Activated T-helper 9 cell treated with anti-CD3 and anti-CD28 coated beads, Interleukin-2, amount 50 U/mL, for 16 hours (primary cell): ENCODE measurements at places on chromosomes 4 and X.

GRCh38 chr4:78768452-78769180 lies 7.5 kb upstream of the BMP2K start:
- DNase-seq = no peak

- no peak for DNase-seq
Measured at GRCh38 chr4:7183161-7183560, 9.2 kb upstream of the SORCS2 start.

- no peak for DNase-seq
Measured at GRCh38 chr4:184344899-184345572, 127.4 kb upstream of the ENPP6 start.

GRCh38 chr4:98262431-98262830 lies 1.2 kb downstream of the RAP1GDS1 start:
- no peak for DNase-seq

DNA sequence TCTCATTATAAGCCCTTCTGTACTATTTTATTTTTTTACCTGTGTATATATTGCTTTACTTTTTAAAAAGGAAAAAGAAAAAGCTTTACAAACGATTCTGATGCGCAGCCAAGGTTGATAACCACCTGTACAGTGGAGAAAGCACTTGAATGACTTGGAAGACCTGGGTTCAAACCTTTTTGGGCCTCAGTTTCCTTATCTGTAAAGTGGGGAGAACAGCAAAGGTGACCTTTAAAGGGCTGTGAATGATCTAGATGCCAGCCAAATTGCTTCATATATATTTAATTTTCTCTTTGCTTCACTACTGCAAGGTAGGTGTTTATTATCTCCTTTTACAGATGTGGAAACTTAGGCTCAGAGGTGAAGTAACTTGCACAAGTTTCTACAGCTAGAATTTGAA lies 45.0 kb downstream of the SMC1A start:
- DNase-seq = no peak

DNA sequence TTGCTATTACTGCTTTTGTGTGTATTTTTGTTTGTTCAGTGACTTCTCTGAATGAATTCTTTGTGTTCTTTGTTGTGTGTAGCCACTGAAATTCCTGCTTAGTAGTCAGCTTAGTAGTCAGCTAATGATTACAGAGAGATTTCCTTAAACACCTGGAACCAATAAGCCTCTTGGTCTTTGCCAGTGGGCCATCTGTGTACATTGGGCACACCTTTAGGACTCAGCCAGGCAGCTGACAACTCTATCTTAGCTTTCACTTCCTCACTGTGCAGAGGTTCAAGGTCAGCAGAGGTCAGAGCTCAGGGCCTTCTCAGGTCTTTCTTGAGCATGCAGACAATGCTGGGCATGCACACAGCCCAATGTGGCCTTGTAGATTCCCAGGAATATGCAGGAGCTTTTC lies 59.3 kb downstream of the RWDD4 start:
- no peak for DNase-seq

- no peak for DNase-seq
Measured at GRCh38 chrX:78123190-78123589, 16.3 kb downstream of the TAF9B start.

DNA sequence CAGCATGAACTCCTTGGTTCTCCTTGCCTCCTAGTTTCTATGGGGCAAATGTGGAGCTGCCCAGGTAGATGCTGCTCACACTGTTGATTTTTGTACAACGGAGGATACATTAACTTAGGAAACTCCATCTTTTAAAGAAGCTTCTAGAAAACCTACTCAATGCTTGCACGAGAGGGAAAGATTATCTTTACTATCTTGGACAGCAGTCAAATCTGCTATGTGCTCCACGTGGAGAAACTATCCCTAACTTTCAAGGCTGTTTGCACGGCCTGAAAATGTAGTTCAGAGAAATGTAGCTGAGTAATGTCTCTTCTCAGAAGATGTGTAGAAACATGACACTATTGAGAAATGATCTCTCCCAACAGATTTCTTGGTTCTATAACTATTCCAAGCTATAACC lies 1530.9 kb upstream of the PABPC4L start:
- DNase-seq = no peak

DNA sequence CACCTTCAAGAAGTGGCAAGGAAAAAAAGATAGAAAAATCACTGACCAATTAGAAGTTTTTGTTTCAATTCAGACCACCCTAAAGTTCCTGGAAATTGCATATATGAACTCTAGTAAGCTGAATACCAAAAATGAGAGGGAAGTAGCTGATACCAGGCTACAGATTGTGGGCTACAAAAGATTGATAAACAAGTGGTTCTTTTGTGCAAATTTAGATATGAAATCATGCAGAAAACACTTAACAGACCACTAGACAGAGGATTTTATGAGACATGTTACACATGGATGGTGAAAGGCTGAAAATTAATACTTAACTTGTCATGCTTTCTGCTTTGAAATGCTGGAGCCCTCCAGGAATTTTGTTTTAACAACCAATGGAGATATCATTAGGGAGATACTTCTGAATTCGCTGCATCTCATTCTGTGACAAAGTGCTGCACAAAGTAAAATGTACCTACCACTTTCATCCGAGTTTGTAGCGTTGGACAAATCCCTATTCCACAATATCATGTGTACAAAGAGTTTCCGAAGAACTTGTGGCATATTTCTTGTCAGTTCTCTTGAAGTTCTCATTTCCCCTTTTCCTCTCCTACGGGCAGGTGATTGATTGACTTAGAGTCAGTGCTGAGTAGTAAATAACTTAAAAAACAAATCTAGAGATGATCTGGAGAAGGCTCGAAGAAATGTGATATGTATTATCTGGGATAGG lies 235.0 kb downstream of the PALLD start:
- no peak for DNase-seq

- no peak for DNase-seq
Measured at GRCh38 chr4:173538148-173538908, 8.3 kb upstream of the HAND2 start.

DNA sequence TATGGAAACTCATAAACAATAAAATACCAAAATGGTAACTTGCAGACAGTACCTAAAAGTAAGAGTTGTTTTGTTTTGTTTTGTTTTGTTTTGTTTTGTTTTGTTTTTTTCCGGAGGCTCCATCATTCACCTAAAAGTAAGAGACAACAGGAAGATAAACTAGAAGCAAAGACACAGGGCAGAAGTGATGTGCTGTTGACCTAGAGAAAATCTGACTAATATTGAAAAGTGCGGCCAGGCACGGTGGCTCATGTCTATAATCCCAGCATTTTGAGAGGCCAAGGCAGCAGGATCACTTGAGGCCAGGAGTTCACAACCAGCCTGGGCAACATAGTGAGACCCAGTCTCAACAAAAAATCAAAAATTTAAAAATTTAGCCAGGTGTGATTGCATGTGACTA lies 5.6 kb upstream of the CENPC start:
- no peak for DNase-seq

DNA sequence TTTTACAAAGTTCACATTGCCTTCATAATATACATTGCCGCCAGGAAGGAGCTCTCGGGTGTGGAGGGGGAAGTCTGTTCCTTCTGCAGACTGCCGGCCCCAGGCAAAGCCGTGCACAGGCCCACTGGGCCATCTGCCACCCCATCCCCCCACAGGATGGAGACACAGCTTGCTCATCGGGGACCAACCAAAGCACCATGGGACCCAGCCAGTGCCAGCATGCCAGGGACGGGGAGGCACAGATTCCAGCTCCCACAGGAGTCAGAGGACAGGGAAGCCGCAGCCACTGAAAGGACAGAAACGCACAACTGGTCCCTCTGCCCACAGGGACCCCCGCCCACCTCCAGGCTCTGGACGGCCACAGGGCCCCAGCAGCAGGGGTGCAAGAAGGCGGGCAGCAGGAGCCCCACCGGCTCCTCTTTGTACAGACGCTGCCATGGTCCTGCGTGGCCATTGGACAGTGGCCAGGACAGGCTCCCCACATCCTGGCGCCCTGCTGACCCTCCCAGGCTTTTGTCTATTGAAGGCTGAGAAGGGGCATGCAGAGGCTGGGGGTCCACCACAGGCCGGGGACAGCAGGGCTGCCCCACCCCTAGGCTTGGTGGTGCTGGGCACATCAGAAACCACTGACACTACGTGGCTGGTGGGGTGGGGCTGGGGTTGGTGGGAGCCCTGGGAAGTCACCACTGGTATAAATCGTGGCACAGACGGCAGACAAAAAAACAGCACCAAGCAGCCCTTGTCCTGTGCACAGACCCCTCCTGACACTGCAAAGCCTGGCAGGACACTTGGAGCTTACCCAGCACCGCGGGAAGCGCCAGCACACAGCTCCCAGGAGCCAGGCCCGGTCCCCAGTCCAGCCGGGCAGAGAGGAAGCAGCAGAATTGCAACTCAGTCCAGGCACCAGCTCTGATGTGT lies 89.0 kb downstream of the FAM53A start:
- DNase-seq = no peak

- no peak for DNase-seq
Measured at GRCh38 chr4:83267121-83267829, 17.3 kb downstream of the COQ2 start.

GRCh38 chr4:93802045-93802444 lies 26.5 kb upstream of the ATOH1 start:
- no peak for DNase-seq

DNA sequence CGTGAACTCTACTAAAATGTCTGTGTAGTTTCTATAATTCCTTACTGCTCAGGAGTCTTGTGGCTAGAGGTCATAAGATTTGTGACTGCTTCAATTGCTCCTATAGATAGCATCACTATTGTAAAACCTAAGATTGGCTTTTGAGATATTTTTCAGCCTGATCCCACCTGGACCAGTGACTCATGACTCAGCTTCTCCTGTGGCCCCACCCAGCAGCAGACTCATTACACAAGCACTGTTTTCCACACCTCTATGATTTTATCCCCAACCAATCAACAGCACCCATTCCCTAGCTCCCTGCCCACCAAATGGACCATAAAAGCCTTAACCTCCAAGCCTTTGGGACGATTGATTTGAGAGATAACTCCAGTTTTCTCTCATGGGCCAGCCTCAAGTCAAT lies 1157.0 kb upstream of the INTU start:
- no peak for DNase-seq

DNA sequence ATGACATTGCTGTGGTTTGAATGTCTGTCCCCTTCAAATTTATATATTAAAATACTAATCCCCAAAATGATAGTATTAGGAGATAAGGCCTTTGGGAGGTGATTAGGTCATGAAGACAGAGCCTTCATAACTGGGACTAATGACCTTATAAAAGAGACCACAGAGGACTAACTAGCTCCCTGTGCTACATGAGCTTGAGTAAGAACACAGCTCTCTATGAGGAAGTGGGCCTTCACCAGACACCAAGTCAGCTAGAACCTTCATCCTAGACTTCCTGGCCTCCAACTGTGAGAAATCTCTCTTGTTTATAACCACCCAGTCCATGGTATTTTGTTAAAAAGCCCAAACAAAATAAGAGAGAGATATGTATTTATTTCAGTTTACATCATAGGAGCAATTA lies 242.2 kb upstream of the CTSO start:
- no peak for DNase-seq

- DNase-seq = no peak
Measured at GRCh38 chr4:121030711-121031110, 41.6 kb downstream of the NDNF start.

- no peak for DNase-seq
Measured at GRCh38 chr4:57158762-57159161, 48.6 kb upstream of the IGFBP7 start.

- no peak for DNase-seq
Measured at GRCh38 chrX:147217334-147217733, 402.8 kb upstream of the CXorf51A start.

DNA sequence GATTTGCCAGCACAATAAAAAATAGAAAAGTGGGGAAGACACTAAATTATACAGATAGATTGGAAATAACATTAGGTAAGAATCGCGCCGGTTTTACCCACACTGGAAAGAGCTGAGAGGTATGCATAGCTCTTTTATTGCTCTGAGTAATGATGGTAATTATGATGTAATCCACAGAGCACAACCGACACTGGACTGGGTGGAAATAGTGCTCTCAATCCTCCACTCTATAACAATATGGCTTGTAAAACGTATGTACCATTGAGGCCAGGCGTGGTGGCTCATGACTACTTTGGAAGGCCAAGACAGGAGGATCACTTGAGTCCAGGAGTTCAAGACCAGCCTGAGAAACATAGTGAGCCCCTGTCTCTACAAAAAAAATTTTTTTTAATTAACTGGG lies 104.3 kb upstream of the RAPGEF2 start:
- DNase-seq = no peak

DNA sequence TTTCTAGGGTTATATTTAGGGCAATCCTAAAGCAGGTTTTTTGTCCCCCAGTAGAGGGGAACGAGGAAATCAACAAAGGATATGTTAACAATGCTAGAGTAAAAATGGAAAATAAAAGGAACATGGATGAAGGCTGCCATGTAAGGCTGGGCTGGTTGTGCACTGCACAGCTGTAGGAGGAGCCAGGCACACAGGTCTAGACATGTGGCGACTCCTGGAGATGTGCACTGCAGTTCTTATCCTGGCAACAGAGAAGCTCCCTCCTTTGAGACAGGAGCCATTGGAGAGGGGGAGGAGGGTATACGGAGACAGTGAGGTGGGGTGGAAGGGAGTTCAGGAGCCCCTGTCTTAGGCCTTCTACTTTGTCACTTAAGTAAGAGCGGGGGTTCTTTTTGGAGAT lies 65.9 kb downstream of the NAT8L start:
- DNase-seq = no peak

GRCh38 chrX:7219153-7219705 lies 71.3 kb upstream of the PUDP start:
- DNase-seq = no peak

DNA sequence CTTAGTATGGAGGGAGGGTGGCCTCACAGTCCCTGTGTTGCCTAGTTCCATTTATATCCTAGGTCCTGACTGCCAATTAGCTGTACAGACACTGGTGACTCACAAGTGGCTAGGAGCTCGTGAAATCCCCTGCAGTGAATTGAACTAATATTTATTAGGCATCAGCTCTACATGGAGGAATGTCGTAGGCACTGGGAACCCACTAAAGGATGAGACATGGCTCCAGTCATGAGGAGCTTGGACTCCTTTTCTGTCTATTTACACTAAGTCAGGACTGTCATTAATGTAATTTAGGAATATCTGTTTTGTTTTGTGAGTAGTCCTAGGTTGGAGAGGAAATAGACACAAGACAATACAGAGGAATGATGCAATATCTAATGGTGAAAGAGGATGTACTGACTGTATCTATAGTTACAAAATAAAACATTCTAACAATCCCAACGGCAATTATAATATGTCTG lies 67.7 kb downstream of the MID1IP1 start:
- no peak for DNase-seq

GRCh38 chrX:45295259-45295986 lies 94.7 kb upstream of the DIPK2B start:
- no peak for DNase-seq
